ENCODE measurements at places on chromosomes 2 and 18.

- no peak for DNase-seq
These were observed 33.6 kb upstream of the SERPINE2 start for GRCh38 chr2:224072541-224073188.

DNA sequence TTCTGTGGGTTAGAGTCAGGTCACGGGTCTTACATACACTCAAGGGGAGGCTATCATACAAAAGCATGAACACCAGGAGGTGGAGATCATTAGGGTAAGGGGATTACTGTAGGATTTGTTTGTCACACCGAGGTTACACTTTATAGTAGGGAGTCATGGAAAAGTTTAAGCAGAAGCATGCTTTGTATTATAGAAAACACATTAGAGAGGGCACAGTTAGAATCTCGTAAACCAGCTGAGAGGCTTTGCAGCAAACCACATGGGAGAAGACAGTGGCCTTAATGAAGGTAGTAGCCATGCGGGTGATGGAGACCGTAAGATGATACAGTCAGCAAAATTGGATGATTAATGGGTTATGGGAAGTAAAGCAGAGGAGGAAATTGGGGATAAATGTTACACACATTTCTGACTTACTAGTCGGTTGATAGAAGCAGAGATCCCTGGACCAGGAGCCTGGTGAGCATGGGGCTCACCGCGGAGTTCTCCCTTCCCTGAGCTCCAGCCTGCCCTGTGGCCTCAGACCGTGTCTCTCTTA, 75.6 kb downstream of the MAPRE2 start:
- DNase-seq, result no peak

DNA sequence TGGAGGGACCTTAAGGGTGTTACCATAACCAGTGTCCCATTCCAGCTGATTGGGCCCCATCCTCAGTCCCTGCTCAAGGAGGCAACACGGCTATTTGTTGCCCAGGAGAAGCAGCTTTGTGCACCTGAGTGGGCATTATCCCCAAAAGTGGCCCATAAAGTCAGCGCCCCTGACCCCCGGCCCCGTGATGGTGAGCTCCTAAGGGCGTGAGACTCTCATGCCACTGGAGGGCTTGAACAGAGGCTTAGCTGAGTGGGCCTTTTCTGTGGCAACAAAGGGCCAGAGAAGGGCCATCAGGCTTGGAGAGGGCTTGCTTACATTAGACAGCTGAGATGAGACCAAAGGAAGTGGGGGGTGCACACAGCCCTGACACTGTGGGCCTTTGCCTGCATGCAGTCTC, 99.2 kb upstream of the RAB6C start:
- DNase-seq, result no peak

DNA sequence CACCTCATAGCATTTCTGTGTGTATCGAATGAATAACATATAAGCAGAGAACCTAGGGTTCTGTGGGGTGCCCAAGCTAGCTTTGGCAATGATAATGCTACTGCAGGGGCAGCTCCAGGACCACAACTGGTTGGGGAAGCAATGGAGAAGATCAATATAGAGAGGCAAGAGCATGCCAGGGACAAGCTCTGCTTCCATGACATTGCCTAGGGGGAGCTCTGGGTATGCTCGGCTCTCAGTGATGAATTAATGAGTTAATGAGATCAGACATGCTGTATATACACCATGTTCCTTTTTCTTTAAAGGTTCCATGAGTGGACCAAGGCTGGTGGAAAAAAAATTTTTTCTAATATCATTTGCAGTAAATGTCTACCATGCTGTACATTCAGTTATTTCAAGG, 618.4 kb downstream of the BCL11A start:
- DNase-seq, result no peak

DNA sequence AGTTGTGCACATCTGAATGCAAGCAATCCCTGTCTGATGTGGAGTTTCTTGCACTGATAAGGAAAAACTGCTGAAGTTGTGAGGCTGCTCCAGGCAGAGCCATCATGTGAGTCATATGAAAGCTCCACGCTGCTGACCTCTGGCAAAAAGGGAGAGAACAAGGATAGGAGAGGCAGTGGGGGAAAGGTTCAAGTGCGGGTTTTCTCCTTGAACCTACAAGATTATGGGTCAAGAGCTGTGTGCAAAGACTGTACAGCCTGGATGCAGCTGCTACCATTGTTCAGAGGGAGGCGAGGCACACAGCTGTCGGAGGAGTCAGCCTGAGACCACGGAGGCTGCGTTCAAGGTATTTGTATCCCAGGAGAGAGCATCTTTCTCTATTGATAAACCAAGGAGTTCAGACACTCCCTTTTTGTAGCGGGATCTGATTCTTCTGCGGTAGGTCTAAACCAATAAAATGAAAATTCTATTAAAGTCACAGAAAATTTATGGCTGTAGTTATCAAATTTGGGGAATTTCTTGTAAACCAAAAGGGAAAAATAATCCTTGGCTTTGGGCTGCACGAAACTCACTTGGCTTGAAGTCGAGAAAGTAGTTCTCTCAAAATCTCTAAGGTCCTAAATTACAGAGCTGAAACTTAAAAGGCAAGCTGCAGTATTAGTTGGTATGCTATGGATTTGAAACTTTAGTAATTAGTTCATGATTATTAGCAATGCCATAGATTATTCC, at the start of gene CDK15:
TSS of gene CDK15 (plus strand) at position 96 of the 729 bp plus-strand sequence. CDS start at position 224, 128 bp downstream.
- DNase-seq, result no peak

DNA sequence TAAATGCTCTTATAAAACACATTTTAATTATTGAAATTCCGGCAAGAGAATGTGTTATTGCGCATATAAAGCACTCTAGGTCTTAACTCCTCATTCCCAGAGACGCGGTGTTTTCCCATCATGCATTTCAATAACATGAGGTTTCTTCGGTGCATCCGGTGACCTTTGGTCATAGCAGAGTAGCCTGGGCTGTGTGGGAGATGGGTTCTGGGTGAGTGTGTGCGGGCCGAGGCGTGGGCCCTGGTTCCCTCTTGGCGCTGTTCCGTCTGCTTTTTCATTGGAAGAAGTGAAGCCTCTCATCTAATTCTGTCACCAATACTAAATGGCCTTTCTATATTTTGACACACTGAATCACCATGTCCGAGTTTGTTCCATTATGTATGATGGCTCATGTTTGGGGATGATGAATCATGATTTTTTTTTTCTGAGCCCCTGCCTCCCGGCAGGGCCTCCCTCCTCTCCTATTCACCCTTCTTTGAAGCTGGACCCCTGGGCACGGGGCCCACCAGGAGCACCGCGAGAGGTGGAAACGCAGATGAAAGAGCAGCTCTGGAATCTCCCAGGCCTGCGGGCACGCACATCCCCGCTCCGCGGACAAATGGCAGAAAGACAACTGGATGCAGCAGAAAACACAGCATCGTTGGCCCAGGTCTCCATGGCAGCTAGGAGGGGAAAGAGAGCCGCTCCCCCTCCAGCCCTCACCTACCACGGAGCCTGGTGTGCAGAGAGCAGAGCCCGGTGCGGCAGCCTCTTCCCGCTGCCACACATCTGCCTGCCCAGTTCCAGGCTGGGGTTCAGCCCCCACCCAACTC, 85.8 kb upstream of the HPCAL1 start:
- DNase-seq, result no peak

GRCh38 chr2:161580021-161580420, 44.2 kb upstream of the SLC4A10 start:
- DNase-seq, result no peak

- peak; percentile 65 for DNase-seq
These were observed 90.5 kb downstream of the NDUFA10 start for GRCh38 chr2:239934571-239935171.

All from stimulated activated naive CD8-positive, alpha-beta T cell treated with anti-CD3 and anti-CD28 coated beads, Interleukin-15, Interleukin-2, amounts not matched to agents 100 U/mL and 50 U/mL, for 24 hours (primary cell).